ENCODE measurements at places on chromosomes 7 and 10. TPM values are rescaled to one million over a fixed set of nuclear protein-coding genes. Genes with fewer than 3 reads are reported as not detected.

The TCAF2 gene
- 0.04 TPM for total RNA-seq

The PSD gene
- 3.4 TPM for total RNA-seq

GRCh38 chr10:58400609-58401008 is 15.4 kb downstream of the TFAM start:
- no peak for DNase-seq

GRCh38 chr7:77309714-77310220 is 106.4 kb downstream of the GSAP start:
- DNase-seq = no peak

DNA sequence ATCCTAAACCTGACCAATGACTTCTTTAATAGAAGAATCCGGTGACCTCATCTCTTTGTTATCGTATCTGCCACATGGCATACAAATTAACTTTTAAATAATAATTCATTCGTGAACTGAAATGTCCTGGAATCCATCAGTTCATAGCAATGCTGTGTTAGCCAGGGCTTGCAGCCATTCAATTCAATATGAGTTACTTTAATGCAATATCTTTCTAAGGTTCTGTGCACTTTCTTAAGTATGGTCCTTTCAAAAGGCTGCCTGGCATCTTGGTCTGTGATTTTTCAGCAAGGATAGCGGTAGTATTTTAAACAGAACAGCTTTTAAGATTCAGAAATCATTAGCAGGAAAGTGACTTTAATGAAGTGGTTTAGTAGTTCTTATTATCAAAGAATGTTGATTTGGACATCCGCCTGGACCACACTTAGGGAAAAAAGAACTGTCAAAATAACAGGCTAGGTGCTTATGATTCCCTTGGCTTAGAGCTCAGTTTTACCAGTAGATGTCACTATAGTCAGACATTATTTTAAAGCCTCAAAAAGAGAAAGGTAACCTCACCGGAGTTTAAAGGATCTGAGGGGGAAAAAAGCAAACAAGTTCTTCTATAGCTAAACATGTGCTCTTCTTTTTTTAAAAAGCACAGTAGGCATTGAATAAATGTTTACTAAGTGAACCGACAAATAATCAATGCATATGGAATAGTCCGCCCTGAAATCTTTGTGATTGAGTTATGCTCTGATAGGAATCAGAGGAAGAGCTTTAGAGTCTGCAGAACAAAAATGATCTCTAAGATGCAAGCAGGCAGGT is 22.7 kb downstream of the SLC35G1 start:
- no peak for DNase-seq

DNA sequence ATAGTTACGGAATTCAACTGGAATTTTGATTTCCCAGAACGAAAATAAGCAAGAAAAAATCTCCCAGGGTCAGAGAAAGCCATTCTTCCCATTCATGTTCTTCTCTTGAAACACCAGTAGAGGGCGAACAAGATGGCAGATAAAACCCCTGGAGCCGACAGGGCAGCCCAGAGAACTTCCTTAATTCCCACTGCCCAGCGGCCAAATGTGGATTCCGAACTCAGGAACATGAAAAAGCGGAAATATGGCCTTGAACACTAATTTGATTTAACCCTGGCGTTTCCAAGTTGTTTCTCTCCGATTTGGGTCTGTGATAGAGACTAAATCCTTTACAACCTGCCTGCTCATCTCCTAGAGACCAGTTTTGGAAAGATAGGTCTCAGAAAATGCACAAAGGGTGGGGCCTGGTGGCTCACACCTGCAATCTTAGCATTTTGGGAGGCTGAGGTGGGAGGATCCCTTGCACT is 100.7 kb upstream of the WAC start:
- peak; percentile 73 for DNase-seq

DNA sequence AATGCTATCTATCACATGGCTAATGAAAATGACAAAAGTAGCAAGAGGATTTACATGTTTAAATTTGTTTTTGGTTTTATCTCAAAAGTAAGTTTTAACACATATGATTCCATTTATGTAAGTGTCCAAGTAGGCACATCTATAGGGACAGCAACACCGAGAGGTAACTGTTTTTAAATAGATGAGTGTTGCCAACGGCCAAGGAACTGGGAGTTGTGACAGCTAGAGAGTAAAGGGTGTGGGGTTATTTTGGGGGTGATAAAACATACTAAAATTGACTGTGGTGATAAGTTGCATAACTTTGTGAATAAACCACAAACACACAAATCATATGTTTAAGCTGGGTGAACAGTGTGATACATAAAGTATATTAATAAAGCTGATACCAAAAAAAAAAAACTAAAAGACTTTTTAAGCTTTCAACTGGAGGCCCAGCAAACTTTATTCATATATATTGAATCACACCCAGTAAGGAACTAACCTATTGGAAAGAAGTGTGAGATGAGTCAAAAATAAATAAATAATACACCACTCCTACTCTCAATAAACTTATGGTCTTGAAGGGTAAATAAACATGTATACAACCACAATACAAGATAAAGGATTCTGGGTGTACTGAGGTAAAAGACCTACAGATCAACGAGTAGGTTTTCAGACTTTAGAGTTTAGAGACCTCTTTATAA is 33.0 kb downstream of the LRRC72 start:
- DNase-seq = no peak

DNA sequence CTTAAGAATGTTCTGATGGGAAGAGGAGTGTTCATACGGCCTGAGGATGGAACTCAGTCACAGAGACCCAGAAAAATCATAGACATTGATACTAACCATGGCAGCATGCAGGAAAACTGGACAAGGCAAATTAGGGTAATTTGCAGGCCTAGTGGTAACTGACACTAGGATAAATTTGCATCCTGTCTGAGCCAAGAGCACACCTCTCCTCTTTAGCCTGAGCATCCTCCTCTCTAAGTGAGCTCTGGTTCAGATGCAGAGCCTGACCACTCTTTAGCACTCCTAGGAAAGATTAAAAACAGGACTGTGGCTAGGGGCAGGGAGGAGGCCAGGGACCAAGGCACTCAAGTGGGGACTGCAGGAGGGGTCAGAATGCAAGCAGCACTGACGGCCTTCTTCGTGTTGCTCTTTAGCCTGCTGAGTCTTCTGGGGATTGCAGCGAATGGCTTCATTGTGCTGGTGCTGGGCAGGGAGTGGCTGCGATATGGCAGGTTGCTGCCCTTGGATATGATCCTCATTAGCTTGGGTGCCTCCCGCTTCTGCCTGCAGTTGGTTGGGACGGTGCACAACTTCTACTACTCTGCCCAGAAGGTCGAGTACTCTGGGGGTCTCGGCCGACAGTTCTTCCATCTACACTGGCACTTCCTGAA is at the start of gene TAS2R41:
Gene TAS2R41 (plus strand): TSS at position 373 of the 650 bp plus-strand sequence. CDS start 0 bp downstream, at position 373.
- no peak for DNase-seq

- no peak for DNase-seq
Observed at GRCh38 chr10:60937784-60938654, 6.0 kb downstream of the RHOBTB1 start.

DNA sequence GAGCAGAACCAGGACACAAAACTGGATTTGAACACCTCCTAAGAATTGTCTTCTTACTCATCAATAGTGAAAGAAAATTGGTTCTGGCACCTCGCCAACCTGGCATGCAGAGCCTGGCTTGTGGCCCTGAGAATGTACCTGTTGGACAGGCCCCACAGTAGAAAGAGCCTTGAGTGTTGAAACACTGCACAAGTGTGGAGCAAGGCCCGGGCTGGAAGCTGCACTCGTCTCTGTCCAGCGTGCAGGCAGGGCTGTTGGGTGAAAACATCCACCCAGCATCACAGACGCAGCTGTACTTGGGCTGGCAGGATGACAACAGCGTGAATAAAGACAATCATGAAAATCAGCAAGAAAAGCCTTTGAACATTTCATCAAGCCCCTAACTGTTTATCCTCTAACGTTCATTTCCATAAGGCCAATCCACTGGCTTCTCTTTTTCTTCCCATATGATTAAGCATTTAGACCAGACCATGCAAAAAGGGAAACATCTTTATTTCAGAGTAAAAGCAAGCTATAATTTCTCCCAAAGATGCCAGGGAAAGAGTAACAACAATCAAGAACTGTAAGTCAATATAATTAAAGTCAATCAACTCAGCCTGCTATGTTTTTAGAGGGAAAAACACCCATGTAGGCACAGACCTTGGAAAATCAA is 15.6 kb downstream of the CUBN start:
- DNase-seq = no peak

GRCh38 chr7:22355620-22356009 is 1.3 kb downstream of the RAPGEF5 start:
- DNase-seq = no peak

DNA sequence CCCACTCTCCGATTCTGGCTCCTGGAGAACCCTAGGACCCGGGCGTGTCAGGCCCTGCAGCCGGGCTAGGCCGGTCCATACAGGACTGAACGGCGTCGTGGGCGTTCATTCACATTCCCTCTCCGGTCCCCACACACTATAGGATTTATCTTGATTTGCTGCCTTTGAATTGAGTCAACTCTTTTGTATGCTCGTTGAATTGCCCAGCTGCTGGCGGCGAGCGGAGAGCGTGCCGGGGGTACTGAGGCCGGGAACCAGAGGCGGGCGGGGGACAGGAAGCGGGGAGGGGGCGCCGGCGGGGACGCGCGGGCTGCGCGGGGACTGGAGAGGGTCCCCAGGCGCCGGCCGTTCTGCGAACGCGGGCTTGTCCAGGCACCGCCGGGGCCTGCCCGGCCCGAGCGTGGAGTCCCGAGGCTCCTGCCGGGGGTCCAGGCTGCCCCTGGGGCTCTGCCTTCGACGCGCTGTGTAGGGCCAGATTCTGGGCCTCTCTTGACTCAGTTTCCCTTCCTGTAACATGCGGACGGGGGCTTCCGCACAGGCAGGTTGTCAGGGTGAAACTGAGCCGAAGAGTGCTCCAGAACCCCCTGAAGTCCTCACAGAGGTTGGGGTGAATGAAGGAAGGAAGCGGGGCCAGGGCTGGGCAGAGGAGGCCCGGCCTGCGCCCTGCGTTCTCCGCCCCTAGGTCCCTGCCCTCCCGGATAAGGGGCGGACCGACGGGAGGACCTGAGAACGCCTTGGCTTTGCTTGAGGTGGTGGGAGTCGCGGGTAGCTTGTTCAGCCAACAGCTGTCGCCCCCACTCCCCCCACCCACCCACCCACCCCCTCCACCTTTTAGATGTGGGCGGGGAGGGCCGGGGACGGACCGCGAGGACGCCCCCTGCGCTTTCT is 769 bp upstream of the ELFN1 start:
- DNase-seq = peak; percentile 45

GRCh38 chr10:49747303-49747646 is 14.8 kb downstream of the OGDHL start:
- peak; percentile 12 for DNase-seq

DNA sequence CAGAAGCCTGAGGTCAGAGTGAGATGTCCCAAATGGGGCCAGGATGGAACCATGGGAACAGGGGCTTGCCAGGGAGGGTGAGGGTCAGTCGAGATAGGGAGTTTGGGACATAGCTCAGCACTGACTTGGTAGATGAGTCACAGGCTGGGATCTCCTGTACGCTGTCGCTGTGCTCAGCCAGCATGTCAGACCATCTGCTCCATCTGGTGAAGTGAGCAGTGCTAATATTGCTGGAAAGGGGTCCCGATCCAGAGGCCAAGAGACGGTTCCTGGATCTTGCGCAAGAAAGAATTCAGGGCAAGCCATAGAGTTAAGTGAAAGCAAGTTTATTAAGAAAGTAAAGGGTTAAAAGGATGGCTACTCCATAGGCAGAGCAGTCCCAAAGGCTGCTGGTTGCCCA is 505.6 kb downstream of the GALNT17 start:
- no peak for DNase-seq

GRCh38 chr7:55121249-55121648 is 102.4 kb downstream of the EGFR start:
- DNase-seq = no peak

All from H9 (cell line).